ENCODE measurements at places on chromosomes 7 and 10.

GRCh38 chr10:102678842-102679289 lies 34.6 kb downstream of the TRIM8 start:
- DNase-seq = no peak

GRCh38 chr10:87846023-87846422 lies 17.3 kb downstream of the KLLN start:
- no peak for DNase-seq

GRCh38 chr10:93553482-93554315 lies 12.8 kb upstream of the FFAR4 start:
- DNase-seq = no peak

GRCh38 chr10:77455561-77455960 lies 182.0 kb downstream of the KCNMA1 start:
- no peak for DNase-seq

GRCh38 chr10:50439187-50439586 lies 184.6 kb downstream of the SGMS1 start:
- no peak for DNase-seq

DNA sequence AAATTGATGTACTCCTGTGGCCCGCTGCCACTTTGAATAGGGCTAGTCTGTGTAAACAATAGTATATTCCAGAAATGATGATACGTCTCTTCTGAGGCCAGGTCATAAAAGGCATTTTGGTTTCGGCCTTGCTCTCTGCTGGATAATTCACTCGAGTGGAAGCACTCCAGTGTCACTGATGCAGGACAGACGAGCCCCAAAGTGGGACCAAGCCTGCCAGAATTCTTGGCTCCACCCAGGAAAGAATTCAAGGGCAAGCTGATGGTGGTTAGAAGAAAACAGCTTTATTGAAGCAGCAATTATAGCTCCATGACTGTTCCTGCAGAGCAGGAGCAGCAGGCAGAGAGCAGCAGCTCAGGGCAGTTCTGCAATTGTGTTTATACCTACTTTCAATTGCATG lies 717.6 kb downstream of the GRM8 start:
- DNase-seq = no peak

DNA sequence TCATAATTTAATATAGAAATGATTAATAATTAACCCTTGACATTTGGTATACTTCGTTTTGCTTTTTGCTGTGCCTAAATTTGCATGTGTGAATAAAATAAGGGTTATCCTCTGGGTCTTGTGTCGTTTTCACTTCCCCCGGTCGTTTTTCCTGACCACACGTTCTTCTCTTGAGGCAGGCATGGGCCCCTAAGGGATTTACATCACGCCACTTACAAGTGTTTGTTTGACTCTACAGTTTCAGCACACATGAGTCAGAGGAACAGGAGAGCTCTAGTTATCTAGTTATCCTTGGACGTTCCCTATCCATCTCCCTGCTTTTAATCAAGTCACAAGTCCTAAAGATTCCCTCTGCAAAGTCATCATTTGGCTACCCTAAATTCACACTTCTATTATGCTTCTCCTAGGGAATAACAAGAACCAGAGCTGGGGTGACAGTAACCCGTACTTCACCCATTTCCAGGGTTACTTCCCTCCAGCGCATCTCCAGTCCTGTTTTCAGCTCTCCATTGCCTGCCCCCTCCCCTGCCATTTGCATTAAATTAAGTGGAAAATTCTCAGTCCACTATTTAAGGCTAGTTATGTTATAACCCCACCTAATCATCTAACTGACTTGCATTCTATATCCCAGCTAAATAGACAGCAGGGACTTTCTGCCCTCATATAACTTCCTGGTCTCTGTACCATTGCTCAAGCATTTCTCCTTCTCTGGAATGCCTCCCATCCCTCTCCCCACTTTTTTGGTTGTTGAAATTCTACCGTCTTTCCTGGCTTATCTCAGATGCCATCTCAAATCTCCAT lies 206.9 kb downstream of the PTEN start:
- DNase-seq = no peak

DNA sequence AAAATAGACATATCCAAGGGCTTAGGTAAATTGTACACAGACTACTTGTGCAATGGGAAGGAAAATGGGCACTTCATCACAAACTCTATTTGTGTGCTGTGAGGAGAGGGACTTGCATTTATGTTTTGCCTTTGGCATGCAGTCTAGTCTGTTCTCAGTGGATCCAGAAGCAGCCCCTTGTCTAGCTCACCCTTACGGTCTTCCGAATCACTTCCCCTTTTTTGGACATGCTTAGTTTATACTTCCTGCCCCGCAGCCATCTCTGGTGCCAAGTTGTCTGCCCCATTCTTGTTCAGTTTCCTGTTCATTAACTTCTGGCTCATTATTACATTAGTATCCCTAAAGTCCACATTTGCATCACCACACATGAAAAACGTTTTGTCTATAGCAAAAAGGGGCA lies 161.6 kb downstream of the NRCAM start:
- DNase-seq = no peak

DNA sequence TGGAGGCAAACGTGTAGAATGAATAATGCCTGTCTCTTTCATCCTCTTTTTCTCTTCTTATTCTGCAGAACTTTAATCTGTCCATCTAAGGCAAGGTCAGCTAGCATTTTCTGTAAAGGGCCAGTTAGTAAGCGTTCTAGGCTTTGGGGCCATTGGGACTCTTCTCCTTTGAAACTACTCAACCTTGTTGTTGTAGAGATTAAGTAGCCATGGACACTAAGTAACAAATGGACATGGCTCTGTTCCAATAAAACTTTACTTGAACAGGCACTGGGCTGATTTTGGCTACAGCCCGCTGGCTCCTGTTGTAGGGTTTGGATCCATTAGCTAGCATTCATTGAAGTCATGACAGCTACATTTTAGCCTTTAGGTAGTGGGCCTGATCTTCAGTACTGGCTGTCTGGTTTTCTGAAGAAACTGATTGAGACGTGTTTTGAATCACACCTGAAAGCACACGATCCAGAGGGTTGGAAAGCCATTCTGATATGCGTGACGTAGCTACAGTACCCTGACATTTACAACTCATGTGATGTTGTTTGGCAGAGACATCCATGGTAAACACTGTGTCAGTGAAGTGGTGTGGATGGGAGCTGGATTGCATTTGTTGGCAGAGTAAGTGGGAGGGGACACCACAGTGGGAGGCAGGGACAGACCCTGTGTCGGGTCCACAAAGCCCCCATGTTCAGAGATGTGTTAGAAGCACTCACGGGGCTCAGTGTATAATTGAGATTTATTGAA lies 92.5 kb downstream of the MTPN start:
- DNase-seq = no peak

- DNase-seq = no peak
Measured at GRCh38 chr10:45410807-45411606, 37.0 kb downstream of the ALOX5 start.

DNA sequence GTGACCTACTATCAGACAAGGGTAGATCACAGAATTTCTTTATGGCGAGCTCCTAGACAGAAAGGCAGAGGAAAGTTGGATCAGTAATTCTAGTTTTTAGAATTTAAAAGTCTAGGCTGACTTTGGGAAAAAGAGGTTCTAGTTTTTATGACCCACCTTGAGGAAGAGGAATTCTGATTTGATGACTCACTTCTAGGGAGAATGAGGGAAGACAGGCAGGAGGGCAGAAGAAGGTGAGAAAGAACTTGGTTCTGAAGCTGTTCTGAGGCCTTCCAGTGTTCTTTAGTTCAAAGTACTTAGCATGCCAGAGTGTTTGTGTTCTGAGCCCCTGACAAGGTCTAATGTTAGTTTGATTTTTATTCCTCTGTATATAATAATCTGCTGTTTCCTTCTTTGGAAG lies 97.2 kb downstream of the PODXL start:
- no peak for DNase-seq

DNA sequence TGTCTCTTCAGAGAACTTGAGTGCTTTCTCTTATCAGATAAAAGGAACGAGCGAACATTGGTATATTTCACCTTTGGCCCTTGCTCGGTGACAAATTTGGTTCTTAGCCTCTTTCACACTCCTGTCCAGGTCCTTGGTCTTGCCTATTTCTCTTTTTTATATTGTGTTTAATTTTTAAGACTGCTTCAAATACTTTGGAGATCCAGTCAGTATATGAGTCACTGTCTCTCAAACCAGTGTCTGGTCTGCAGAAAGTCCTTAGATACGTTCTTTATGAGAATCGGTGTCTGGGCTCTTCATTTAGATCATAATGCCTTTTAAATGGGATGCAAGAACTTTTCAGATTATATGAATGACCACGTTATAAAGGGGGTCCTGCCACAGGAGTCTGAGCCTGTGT lies 55.0 kb downstream of the PIK3AP1 start:
- DNase-seq = no peak

- DNase-seq = no peak
Measured at GRCh38 chr7:45680776-45681175, 106.6 kb downstream of the ADCY1 start.

- no peak for DNase-seq
Measured at GRCh38 chr10:73408061-73408460, 5.8 kb downstream of the ANXA7 start.

DNA sequence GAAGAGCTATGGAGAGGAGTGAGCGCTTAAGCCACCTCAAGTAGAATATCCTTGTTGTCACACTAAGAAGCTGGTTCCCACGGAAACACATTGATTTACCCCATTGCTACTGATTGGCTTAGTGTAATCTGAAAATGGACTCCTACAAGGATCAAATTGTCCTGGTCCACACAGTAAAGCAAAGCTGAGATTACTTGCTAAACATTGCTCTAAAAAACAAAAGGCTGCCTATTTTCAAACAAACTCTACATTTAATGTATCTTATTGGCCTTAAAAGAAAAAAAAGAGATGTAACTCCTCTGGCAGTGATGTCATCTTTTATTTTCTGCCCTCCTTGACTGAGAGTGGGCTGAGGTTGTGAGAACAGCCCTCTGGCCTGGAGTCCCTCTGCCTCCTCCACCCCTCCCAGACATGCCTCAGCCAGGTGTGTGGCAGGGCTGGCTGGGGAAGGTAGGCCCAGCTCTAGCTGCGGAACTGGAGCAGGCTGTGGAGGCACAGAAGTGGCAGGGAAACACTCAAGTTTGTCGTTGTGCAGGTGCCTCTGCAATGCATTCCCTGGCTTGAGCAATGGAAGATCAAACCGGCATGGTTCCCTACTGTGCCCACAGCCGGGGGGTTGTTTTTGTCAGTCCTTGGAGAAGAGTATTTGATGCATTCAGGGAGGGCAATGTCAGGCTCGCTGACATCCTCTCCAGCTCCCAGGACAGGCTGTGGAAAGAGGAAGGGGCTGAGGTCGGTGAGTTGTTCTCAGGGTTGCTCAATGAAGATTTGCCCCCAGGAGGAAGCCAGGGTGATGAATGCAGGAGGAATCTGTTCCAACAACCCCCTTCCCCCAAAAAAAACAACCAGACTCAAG lies 9.1 kb downstream of the KLF6 start:
- no peak for DNase-seq

GRCh38 chr7:149468208-149468607 lies 7.3 kb upstream of the ZNF777 start:
- no peak for DNase-seq

GRCh38 chr10:48363617-48364355 lies 57.3 kb downstream of the MAPK8 start:
- no peak for DNase-seq

DNA sequence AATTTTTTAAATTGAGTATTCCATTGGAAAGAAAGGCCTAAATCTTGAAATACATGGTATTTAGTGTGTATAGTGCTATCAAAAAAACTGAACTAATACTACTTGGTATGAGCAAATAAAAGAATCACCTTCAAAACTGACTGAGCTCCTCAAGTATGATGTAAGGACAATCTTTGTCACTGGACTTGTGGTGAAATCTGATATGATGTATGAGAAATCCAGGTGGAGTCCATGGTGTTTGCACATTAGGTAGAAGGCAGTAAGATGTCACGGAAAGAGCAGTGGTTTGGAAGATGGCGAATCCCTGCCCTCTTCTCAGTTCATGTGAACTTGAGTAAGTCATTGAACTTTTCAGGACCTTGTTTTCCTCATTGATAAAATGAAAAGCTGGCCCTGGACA lies 62.1 kb upstream of the COL1A2 start:
- no peak for DNase-seq

DNA sequence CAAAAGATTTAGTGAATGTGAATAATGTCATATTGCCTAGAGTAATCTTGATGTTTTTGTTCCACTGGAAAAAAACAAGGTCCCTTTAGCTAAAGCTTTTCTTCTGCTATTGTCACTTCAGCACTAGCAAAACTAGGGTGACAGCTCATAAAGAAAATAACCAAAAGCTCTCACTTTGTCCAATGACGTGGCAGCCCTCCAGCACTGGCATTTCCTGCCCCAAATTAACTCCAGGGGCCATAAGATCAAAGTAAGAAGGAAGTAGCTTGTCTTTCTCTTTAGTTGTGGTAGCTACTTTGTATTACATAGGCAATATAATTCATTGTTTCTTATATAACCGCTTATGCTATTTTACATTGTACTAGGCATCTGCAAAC lies 47.3 kb downstream of the LRRN3 start:
- no peak for DNase-seq

- DNase-seq = no peak
Measured at GRCh38 chr10:86888585-86889381, 68.6 kb downstream of the MMRN2 start.

DNA sequence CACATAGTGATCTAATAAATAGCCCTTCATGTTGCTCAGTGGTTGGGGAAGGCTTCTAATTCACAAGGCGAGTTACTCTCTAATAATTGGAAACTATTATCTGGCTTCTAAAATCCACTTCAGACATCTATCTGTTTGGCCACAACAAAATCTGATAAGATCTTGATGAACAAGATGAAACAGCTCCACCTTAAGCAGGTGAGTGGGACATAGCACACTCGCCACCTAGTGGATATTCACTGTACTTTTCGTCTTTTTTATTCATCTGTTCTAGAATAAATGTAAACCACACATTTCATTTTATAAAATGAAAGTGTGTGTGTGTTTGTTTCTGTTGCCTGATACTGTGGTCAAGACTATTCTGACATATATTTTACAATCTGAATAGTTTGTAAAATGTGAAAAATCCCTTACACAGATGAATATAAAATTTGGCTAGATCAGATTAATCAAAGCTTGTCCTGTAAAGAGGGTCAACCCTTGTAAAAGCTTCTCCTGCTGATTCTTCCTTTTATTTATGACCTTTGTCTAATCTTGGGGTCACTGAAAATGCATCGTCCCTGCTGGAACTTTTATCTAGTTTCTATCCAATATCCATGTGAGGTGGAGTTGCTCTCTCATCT lies 26.5 kb upstream of the CNTNAP2 start:
- peak; percentile 52 for DNase-seq

DNA sequence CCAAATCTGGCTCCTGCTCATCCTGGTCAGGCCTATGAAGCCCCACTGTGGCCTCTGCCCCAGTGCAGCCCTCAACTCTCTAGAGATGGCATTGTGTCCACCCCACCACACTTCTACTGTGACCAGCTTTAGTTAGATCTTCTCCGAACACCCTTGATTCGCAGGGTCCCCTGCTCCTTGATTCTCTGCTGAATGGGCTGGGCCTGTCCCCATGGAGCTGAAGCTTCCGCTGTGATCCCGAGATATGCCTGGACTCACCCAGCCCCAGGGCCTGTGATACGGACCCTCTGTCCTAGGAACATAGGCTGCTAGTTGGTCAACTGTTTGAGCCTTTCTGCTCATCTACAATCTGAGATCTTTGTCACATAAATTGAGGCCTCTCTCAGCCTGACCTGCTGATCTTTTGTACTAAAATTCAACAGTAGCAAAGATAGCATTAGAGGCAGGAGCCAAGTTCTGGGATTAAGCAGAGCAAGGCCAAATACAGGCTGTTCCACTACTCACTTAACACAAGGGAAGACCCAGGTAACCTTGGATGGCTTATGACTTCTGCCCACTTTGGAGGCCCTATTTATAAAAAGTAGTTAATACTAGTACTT lies 6.5 kb upstream of the PPIF start:
- no peak for DNase-seq

All from NCI-H2171 (cell line).